ENCODE measurements at places on chromosomes 1 and 21.
A peak's percentile ranks its signal among the peaks of the same experiment; 100 is the strongest.

- DNase-seq, result no peak
Observed at GRCh38 chr1:84350104-84350503, 48.2 kb upstream of the DNASE2B start.

DNA sequence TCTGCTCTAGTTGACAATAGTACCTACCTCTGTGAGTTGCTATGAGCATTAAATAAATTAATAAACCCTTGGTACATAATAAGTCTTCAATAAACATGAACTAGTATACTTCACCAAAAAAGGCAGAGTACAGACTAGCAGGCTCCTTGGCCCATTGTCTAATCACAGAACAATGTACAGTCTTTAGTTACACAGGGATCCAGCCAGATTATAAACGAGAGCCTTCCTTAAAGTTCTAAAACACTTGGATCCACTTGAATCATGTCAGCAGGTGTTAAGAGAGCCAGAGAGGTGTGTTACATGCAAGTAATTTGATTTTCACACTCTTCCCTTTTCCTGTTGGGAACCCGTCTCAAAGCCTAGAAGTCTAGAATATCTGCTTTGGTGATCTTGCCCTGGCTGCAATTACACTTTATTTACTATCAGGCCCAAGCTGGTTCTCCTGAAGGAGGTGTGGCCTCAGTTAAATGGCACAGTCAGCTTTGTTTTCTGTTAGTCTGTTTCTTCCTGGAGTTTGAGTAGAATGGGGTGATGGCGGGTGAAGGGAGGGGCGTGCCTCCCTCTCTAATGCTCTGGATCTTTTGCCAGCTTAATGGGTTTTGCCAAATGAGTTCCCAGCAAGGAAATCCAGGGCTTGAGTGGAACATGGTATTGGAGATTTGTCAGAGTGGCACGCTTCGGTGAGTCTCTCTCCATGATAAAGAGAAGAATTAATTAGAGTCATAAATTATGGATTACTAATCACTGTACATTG is 570.9 kb upstream of the CAMK1G start:
- DNase-seq, result no peak

- no peak for DNase-seq
Observed at GRCh38 chr1:7641587-7642417, 129.3 kb upstream of the VAMP3 start.

DNA sequence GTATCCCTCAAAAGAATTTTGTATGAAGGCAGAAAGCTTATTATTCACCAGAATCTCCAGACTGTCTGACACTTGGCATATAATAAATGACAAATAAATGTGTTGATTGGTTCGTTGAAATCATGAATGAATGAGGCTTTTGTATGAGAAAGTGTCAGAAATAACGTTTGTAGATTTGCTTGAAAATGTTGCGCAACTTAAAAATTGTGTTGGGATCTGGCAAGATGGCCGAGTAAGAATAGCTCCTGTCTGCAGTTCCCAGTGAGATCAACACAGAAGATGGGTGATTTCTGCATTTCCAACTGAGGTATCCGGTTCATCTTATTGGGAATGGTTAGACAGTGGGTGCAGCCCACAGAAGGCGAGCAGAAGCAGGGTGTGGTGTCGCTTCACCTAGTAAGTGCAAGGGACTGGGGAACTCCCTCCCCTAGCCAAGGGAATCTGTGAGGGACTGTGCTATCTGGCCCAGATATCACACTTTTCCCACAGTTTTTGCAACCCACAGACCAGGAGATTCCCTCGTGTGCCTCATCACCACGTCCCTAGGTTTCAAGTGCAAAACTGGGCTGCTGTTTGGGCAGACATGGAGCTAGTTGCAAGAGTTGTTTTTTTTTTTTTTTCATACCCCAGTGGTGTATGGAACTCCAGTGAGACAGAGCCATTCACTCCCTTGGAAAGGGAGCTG is 759.0 kb downstream of the LTN1 start:
- DNase-seq, result no peak

DNA sequence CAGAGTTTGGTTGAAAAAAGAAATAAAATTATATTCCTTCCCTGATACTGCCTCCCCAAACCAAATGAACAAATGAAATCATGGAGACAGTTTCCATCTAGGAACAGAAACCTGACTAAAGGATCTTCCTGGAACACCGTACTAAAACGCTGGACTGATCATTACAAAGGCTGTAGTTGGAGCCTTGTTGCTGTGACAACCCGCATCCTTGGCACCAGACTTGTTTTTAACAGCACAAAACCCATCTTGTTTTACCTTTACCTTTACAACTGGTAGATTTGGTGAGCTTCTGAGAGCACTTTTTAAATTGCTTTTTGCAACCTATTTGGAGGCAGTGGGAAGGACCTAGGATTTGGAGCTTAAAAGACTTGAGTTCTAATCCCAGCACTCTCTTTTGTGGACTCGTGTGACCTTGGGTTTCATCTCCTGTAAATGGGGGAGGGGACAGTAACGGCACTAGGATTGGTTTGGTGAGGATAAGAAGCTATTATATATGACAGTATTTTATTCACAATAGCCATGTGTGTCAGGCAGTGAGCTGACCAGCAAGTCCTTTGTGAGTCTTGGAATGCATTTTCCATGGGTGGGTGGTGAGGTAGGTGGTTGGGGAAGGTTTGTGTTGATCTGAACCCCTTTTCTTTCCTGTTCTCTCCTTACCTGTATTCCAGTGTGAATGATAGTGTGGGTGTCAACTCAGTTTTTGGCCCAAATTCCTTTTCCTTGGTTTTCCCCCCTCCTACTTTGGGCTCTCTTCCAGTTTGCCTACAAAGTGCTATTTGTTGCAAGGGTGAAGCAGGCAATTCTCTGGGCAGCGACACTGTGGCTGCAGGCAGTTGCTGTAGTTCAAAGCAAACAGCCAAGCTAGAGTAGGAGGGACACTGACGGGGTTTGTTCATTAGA is 12.6 kb downstream of the LRRC8D start:
- no peak for DNase-seq

DNA sequence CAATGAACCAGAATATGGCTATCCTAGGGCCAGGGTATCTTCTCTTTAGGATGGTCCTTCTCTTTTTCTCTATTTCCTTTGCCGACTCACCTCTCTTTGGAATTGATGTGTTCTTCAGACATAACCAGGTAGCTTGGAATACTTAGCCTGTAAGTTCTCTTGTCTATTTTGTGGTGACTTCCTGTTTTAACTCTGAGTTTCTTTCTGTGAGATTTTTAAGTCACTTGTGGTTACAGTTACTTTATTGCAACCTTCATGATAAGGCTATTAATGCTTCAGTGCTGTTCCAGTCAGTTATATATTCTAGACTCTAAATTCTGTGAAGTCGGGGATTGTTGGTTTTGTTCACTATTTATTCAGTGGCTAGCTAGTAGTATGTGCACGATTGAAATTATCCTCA is 46.2 kb downstream of the DISP1 start:
- no peak for DNase-seq

DNA sequence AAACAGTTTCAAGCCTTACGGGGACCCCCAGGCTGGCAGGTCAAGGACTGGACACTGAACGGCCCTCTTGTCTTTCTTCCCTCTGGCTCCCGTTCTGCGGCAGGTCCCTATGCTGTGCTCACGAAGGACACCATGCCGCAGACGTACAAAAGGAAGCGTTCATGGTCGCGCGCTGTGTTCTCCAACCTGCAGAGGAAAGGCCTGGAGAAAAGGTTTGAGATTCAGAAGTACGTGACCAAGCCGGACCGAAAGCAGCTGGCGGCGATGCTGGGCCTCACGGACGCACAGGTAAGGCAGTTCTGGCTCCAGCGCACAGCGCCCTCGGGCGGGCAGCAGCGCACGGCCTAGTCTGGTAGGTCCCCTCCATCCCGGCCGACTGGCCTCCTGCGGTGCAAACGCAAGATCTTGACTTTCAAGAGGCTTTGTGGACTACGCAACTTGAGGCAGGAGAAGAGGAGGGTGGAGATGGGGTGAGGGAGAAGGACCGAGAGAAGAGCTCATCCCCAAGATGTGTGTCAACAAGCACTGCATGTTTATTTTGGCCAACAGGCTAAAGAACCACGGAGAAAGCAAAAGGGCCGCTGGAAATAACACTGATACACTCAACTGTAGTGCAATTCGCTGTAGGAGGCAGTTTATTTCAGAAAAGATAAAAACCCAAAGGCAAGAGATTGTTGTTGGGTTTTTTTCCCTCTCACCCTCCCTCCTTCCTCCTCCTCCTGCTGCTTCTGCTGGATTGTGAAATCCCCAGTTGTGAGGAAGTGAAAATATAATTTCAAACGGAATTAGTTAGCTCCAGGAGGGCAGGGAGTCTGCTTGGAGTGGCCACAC is 3.0 kb downstream of the HLX start:
- peak; percentile 89 for DNase-seq

DNA sequence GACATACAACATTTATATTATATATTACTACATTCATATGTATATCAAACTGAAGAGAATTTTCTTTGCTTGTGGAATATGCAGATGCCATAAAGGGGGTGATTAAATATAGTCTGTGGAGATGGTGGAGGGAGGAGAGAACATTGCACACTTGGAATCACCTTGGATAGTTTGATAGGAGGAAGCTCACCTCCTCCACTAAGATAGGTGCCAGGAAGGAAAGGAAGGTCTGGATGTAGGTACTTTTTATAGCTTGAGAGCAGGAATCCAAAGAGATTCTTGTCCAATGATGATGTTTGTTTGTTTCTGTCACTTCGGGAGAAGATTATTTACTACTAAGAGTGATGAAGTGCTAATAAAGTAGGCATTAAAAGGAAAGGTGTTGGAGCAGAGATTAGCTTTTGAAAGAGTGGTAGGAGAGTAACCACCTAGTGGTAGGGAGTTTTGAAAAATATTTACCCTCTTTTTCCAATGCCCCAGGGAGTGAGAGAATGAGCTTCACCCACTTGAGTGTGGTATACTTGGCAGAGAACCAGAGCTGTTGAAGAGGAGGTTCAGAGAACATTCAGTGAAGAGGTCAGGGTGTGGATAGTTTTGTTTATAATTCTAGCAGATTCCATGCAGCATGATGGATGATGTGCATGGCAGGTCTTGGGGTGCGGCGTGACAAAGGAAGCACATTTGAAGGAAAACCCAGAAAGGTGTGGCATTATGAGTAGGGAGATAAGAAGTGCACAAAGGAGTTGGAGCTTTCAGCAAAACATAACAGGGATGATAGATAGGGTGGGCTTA is 145.0 kb downstream of the PATJ start:
- DNase-seq, result no peak

- no peak for DNase-seq
Observed at GRCh38 chr1:206803221-206803730, 31.0 kb upstream of the IL10 start.

DNA sequence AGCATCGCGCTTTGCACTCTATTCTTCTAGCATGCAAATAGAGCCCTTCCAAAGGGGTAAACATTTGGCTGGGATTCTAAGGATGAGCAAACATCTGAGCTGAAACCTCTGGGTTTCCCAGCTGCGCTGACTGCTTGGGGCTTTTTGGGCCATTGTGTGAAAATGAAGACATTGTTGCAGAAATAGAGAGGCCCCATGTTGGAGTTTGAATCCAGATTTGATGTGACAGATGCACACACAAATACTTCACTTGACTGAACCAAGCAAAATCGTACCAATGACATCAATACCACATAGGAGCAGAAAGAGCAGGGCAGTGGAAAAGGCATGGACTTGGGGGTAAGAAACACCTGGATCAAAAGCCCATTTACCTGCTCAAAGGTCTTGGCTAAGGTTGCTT is 144.6 kb upstream of the HMGB4 start:
- DNase-seq, result no peak

GRCh38 chr1:233613252-233614172 is at the start of gene KCNK1:
KCNK1 (plus strand) TSS chr1:233614106; CDS start chr1:233614172, 66 bp downstream.
- DNase-seq, result no peak

GRCh38 chr1:192401825-192402224 is 85.0 kb downstream of the RGS21 start:
- DNase-seq, result no peak

DNA sequence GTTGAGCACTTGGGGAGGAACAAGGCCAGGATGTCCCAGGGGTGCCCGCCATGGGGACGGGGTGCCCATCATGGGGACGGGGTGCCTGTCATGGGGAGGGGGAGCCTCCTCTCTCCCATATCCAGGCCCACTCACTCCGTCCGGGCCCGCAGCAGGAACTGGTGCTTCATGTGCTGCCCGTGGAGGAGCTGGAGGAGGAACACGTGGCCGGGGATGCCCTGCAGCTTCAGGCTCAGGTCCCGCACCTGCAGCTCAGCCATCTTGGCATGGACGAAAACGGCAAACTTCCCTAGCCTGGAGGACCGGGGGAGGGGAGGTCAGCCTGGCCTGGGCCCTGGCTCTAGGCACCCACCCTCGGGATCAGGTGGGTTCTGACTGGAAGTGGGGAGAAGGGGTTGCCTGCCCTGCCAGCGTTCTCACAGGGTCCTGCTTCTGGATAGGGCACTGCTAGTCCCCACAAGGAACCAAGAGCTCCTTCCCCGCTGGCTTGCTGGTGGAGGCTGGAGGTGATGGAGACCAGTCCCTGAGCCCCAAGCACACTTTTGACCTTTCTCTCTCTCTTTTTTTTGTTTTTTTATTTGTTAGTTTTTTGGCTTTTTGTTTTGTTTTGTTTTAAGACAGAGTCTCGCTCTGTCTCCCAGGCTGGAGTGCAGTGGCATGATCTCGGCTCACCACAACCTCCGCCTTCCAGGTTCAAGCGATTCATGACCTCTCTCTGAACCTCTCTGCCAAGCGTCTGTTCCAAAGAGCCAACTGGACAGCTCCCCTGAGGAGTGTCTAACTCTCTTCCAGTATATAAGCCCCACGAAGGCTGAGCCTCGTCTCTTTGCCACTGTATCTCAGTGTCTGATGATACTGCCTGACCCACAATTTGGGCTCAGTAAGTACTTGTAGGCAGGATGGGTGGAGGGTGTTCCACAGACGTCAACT is 9.9 kb downstream of the ARHGEF19 start:
- no peak for DNase-seq

DNA sequence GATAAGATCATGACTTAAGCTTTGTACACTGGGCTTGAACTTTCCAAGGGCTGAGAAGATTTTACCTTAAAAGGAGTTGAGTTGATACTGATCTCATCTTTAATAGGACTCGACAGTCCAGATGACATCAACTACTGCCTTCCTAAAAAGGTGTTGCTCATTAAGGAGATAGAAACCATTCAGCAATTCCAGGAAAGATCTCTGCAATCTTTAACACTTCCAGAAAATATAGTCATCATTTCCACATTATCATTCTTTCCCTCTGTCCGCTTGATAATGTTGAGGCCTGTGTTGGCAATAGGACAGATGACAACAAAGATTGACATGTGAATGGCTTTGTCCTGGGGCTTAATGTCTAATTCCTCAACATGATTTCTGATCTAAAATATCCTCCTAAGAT is 145.4 kb upstream of the C1orf21 start:
- no peak for DNase-seq

Measured in inflammatory macrophage treated with lipopolysaccharide for 4 hours (primary cell).